ENCODE measurements at places on chromosomes 12 and 14.

GRCh38 chr12:21073822-21074460, 57.1 kb upstream of the SLCO1B1 start:
- DNase-seq: no peak

- no peak for DNase-seq
Measured at GRCh38 chr14:81256289-81256960, 35.7 kb upstream of the GTF2A1 start.

GRCh38 chr14:21894003-21894897, 220.6 kb upstream of the OR4E1 start:
- DNase-seq: no peak

GRCh38 chr14:38098074-38098836, 109.4 kb upstream of the SSTR1 start:
- DNase-seq: no peak

DNA sequence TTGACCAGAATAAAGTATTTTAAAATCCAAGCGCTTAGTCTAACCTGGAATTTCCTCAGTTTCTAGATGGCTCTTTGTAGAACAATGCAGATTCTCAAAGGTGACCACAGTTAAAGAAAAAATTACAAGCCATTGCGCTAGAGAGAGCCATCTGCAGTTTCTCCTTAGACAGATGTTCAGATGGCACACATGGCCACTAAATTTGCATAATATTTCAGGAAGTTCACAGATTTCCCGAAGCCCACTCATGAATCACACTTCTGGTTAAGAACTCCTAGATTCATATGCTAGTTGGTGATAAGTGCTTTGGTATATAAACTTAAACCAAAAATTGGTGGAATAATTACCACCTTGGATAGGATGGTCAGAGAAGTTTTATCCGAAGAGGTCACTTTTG, 749 bp downstream of the AKAP3 start:
- no peak for DNase-seq

- DNase-seq: no peak
Measured at GRCh38 chr14:104510216-104510615, 69.3 kb upstream of the C14orf180 start.

GRCh38 chr14:104294628-104294982, 156.2 kb downstream of the KIF26A start:
- DNase-seq: no peak

DNA sequence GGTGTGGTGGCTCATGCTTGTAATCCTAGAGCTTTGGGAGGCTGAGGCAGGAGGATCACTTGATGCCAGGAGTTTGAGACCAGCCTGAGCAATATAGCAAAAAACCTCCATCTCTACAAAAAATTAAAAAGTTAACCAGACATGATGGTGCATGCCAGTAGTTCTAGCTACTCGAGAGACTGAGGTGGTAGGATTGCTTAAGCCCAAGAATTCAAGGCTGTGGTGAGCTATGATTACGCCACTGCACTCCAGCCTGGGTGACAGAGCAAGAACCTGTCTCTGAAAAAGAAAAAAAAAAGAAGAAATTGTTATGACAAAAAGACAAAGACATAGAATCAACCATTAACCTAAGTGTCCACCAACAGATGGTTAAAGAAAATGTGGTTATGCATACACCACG, 2.1 kb upstream of the ATP23 start:
- no peak for DNase-seq

DNA sequence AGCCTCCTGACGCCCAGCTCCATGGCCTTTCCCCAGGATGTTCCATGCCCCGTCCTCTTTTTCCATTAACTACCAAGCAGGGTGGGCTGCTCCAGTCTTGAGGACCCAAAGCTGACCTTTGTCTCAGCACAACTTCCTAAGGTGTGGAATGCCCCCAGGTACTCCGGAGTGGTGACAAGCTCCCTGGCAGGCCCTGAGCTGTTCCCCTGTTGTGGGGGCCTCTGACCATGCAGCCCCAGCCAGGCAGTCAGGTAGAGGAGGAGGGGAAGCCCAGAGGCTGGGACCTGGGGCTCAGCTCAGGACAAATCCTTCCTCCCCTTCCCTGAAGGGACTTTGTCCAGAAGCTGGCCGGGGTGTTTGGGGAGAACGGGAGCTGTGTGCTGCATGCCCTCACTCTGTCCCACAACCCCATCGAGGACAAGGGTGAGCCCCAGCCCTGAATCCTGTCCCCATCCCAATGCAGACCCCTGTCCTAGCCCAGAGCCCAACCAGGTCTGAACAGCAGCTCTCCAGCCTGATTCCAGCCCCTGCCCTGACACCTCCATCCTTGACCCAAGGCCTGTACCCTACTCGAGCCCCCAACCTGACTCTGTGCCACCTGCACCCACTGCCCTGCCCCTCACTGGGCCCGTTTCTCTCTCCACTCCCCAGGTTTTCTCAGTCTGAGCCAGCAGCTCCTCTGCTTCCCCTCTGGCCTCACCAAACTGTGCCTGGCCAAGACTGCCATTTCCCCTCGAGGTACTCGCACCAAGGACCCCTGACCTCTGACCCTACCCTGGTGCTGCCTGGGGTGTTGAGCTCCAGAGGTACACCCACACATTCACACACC, 4.4 kb downstream of the CARMIL3 start:
- no peak for DNase-seq

DNA sequence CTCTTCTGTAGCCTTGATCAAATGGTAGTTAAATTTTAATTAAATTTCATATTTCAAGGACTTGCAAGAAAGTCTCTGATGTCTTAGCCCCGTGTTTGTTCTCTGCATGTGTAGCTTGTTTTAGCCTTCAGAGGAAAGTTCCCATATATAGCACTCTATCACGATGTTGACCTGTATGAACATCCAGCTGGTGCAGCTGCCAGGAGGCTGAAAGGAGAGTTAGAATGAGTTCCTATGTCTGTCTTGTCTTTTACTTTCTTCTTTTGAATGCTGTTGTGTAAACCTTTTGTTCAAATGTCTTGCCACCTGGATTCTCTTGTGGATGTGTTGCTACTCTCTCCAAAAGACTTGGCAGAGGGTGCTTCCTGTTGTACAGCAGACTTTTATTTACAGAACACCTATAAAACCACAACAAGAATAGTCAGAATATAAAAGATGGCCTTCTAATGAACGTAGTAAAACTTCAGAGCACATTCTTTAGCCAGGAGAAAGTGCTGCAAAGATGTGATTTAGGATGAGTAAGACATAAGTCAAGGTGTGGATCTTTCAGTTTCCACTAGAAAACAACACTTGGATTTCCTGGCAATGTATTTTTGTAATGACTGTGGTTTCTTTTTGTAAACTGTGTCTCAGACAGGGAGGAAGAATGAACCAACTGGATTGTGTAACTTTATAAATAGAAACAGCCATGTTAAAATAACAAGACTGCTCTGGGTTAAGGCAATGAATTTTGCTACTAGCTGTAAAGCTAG, 17.2 kb downstream of the NAV3 start:
- DNase-seq: peak; percentile 10

GRCh38 chr12:43501703-43502102, 50.3 kb downstream of the ADAMTS20 start:
- DNase-seq: peak; percentile 18

- no peak for DNase-seq
Measured at GRCh38 chr12:108218921-108219320, 89.8 kb downstream of the WSCD2 start.

- no peak for DNase-seq
Measured at GRCh38 chr12:21546716-21547115, 20.6 kb downstream of the SPX start.

GRCh38 chr14:68020999-68021663, 201.6 kb downstream of the RAD51B start:
- DNase-seq: no peak

- DNase-seq: no peak
Measured at GRCh38 chr14:36931791-36932190, 240.6 kb downstream of the SLC25A21 start.

DNA sequence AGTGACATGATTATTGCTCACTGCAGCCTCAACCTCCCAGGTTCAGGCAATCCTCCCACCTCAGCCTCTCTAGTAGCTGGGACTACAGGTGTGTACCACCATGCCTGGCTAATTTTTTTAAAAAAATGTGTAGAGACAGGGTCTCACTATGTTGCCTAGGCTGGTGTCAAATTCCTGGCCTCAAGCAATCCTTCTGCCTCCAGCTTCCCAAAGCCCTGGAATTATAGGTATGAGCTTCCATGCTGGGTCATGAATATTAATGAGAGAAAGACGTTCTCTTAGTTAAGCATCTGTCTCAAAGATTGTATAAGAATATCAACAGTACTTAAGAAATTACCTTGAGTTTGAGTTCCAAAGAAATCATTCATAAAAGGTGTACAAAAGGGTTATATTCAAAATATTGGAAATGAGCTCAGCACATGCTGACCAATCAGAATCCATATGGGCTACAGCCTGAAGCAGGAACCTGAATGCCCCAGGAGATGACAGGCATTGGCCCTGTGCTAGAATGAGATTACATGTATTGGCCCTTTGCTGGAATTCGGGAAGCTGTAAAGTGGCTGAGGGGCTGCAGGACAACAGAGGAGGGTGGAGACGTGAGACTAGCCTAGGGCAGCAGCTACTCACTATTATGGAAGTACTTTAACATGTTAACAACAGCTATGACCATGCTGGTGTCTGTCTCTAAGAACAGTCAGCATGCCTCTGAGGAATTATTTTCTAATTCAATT, 157.0 kb upstream of the CPNE8 start:
- no peak for DNase-seq

- DNase-seq: no peak
Measured at GRCh38 chr12:132824053-132824452, 4.6 kb downstream of the GOLGA3 start.

DNA sequence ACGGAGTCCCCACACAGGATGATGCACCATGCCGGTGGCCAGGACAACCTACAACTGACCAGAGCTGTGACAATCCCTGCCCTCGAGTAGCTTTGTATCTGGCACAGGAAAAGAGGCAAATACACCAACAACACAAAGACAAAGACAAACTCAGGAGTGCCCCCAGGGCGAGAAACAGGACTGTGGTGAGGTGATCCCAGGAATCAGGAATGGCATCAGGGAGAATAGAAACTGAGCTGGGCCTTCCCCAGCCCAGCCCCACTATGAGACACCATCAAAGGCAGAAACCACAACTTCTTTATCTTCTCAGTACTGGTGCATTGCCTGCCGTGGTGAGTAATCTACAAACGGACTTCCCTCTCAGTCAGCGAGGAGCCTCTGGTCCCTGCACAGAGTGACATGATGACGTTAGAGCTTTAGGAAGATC, 157.7 kb downstream of the TTC7B start:
- DNase-seq: no peak

DNA sequence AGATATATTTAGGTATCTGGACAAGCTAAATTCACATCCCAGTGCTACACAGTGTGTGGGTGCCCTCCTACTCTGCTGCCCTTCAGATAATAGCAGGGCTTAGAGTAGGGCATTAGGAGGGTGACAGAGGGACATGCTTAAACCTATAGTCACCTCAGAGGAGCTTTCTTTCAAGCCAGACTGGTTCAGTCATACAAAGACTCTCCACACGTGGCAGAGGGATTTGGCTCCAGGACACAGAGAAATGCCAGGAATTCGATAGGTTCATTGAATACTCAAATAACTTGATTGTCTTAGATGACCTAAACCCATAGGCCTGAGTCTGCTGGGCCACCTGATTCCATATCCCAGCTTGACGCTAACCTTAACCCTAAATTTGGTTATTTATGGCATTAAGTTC, 163.5 kb downstream of the TPH2 start:
- DNase-seq: no peak

- no peak for DNase-seq
Measured at GRCh38 chr14:102221026-102221425, 81.3 kb downstream of the WDR20 start.

GRCh38 chr14:56805201-56805991, 4.9 kb downstream of the OTX2 start:
- no peak for DNase-seq

DNA sequence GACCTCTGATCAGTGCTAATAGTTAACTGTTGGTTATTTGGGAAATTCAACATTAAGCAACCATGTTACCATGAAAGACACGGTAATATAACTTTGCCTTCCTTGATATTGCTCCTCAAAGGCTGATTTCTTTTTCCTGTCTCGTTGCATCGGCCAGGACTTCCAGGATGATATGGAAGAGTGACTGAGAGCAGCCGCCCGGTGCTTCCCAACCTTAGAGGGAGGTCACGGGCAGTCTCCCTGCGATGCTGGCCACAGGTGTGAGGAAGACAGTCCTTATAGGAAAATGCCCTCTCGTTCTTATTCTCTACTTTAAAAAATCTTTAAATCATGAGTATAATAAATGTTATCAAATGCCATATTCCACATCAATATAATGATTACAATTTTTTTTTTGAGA, 33.1 kb upstream of the GPR132 start:
- no peak for DNase-seq

DNA sequence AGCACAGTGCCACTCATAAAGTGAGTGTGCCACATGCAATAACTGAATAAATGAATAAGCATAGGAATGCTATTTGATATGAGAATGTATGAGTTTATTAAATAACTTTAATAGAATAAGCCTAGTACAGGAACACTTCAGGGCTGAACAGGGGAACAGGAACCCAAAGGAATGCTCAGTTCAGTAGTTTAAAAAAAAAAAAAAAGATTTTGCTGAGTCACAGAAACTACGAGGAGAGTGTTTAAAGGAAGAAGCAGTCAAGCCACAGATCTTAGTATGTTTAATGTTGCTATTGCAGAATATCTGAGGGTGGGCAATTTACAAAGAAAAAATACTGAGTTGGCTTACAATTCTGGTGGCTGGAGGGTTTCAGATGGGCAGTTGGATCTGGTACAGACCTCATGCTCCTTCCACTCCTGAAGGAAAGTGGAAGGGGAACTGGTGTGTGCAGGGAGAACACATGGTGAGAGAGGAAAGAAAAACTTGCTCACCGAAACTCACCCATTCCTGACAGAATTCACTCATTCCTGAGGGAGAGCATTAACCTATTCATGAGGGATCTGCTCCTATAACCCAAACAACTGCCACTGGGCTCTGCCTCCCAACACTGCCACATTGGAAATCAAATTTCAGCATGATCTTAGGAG, 880.3 kb upstream of the MGAT4C start:
- no peak for DNase-seq

DNA sequence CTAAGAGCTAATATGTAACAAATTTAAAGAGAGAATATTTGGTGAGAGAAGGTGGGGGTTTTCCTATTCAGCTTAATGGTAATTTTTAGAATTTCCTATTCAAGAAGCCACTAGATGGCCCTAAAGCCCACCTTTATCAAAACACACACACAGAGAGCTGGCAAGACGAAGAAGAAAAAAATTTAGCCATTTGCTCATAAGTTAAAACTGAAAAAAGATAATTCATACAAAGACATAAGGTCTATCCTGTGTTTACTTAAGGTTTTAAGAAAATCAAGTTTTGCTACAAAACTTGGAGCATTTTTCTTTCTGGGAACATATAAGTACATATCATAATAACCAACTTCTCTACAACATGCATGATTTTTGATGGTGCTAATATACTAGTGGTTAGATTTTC, 46.8 kb upstream of the PCED1B start:
- DNase-seq: peak; percentile 35

DNA sequence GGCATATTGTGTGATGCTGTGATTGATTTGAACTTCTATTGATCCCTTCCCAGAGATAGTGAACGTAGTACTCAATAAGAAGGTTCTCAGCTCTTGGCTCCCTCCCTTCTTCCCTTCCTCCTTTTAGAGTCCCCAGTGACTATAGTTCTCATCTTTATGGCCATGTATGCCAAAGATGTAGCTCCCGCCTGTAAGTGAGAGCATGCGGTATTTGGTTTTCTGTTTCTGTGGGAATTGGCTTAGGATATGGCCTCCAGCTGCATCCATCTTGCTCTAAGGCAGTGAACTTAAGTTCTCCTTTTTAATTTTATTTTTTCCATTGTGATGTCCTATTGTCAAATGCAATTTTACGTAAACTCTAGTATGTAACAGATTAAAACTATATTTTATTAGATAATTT, 109.5 kb downstream of the AEBP2 start:
- DNase-seq: no peak

GRCh38 chr14:93136009-93136408, 20.3 kb upstream of the ITPK1 start:
- DNase-seq: no peak
